ENCODE measurements at places on chromosomes 13 and 19.

DNA sequence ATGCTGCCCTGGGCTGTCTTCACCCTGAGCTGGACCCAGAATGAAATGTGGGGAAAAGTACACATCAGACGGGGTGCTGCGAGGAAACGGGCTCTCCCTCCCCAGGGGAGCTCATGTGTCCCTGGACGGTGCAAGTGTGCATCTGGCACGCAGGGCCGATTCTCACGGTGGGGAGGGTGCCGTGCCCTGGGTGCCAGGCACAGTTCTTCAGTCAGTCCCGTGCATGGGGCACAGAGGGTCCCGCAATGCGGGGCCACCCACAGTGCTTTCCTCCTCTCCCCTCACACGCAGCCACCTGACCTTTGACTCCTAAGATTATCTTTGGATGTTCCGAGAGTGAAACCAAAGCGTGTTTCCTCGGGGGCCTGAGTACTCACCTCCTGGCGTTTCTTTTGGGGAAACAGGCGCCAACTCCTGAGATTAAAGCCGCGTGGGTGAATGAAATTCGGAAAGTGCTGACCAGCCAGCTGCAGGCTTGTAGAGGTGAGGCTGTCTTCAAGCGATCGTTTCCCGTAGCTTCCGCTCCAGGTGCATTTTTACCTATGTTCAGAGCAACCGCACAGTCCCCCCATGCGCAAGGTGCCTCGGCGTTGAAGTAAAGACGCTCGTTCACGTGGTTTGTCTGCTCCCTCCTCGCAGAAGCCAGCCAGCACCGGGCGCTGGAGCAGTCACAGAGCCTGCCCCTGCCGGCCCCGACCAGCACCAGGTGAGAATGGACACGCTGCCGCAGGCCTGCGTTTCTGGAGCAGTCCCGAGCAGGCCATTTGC, 17.5 kb upstream of the F7 start:
- DNase-seq, result no peak

DNA sequence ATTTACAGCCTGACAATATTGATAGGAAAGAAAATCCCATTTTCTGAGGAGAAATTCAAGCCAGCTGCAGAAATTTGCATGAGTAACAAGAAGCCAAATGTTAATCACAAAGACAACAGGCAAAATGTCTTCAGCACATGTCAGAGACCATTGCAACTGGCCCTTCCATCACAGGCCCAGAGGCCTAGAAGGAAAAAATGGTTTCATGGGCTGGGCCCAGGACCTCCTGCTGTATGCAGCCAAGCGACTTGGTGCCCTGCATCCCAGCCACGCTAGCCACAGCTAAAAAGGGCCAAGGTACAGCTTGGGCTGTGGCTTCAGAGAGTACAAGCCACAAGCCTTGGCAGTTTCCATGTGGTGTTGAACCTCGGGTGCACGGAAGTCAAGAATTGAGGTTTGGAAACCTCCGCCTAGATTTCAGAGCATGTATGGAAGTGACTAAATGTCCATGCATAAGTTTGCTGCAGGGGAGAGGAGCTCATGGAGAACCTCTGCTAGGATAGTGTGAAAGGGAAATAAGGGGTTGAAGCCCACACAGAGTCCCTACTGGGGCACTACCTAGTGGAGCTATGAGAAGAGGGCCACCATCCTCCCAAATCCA, 1474.0 kb downstream of the PCDH9 start:
- no peak for DNase-seq

DNA sequence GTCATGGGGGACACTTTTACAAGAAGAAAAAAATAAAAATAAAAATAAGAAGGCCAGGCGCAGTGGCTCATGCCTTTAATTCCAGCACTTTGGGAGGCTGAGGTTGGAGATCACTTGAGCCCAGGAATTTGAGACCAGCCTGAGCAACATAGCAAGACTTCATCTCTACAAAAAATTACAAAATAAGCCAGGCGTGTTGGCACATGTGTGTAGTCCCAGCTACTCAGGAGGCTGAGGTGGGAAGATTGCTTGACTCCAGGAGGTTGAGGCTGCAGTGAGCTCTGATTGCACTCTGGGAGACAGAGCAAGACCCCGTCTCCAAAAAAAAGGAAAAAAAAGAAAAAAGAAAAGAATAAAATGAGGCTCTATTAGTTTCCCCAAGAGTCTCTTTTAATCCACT, 157.0 kb downstream of the PTPRS start:
- DNase-seq, result no peak

DNA sequence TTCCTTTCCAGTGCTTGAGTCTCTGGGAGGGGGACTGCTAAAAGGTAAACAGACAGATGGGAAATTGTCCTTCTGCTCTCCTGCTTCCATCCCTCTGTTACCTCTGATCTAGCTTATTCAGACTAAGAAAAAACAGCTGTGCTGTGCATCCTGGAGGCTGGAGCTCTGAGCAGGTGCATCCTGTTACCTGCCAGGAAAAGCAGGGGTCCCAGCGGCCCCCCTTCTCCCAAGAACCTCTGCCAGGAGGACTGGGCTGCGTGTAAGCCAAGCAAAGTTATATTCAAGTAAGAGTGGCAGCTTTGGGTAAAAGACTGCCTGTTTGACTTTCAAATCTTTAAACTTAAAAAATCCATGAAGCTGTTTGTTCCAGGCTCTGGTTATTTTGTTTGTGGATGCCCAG, 75.1 kb downstream of the C13orf42 start:
- peak; percentile 80 for DNase-seq

GRCh38 chr13:100323937-100324336, 235.0 kb downstream of the PCCA start:
- no peak for DNase-seq

DNA sequence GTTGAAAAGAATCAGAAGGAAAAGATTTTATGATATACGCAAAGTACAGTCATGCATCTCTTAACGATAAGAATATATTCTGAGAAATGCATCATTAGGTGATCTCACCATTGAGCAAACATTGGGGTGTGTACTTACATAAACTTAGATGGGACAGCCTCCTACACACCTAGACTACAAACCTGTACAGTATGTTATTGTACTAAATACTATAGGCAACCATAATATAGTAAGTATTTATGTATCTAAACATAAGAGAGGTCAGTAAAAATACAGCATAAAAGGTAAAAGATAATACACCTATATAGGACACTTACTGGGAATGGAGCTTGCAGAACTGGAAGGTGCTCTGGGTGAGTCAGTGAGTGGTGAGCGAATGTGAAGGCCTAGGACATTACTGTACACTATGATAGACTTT, 254.6 kb downstream of the SPRY2 start:
- no peak for DNase-seq

DNA sequence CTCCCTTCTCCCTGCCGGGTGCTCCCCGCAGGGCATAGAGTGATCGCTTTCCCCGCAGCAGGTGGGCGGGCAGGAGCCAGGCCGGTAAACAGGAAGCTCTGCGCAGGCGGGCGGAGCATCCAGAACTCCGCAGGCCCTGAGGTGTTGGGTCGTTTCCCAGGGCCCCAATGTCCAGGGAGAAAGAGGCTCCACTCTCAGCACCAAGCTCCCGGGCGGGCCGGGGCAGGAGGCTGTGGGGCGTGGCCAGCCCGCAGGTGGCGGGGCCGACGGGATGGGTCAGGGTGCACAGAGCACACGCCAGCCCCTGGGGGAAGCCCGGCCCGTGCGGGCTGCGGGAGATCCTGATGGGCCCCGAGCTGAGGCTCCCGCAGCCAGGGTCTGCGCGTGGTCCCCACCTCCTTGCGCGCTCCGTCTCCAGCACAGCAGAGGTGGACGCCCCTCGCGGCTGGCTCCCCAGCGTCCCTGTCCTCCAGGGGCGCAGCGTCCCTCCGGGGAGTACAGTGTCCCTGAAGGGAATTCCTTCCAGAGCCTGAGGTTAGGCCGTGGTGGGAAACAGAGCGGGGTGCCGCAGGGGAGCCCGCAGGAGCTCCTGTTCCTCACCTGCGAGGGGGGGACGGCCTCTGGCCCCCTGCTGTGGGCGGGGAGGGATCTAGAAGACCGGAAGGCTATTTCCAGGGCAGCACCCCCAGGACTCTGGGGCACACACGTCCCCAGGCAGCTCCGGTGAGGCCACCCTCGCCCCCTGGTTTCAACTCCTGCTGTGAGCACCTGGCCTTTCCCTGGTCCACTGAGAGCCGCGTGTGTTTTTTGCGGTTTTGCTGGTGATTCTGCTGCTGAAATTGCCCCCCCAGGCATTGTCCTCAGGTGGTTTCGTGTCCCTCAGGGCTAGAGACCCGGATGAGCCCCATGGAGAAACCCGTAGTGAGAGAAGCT, 12.2 kb downstream of the PIP5K1C start:
- DNase-seq, result no peak

DNA sequence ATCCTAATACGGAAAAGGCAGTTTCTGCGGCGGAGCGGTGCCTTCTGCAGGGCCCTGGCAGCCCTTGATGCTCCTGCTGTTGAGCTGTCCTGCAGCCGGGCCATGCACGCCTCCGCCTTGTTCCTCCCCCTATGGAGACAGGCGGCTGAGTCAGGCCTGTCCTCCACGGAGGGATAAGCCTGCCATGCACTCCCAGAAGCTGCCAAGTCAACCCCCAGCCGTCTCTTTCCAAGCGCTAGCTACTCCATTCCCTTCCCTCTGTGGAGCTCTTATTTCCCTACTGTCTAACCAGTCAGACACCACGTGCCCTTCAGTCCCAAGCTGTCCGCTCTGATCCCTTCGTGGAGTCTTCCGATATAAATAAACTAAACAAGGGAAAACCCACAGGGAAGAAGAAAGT, 197.0 kb downstream of the COL4A1 start:
- DNase-seq, result no peak

DNA sequence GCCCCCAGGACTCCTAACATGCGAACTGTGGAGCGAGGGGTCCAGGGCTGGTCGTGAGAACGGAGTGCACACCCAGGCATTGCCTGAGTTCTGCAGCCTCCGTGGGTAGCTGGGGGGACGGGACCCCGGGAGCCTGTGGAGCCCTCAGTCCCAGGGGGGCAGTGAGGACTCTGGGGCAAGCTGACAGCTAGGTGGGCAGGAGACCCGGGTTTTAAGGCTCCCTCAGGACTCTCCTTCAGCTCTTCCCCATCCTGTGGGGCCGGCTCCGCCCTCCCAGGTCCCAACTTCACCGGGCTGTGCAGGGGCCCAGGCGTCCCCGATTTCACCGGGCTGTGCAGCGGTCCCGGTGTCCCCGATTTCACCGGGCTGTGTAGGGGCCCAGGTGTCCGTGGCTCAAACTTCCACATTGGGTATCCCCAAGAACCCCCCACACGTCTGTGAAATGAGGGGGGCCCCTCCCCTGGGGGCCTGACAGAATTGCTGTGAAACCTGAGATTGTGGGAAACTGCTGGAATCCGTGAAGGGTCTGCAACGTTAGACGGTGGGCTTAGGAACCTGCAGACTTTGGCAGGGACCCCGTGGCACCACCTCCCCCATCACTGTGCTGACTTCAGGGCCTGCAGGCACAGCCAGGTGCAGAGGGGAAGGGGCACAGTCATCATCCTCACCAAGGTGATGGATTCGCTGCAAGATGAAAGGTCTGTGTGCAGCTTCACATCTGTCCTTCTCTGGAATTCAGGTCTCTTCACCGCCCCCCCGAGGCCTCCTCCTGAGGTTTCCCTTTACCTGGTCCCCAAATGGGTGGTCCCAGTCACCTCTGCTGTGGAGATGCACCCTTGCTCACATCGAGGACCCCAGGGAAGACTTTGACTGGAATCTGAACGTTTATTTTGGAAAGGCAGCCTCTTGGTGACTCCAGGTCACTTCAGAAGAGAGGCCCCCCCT, 73.2 kb upstream of the MCF2L start:
- peak; percentile 99 for DNase-seq

DNA sequence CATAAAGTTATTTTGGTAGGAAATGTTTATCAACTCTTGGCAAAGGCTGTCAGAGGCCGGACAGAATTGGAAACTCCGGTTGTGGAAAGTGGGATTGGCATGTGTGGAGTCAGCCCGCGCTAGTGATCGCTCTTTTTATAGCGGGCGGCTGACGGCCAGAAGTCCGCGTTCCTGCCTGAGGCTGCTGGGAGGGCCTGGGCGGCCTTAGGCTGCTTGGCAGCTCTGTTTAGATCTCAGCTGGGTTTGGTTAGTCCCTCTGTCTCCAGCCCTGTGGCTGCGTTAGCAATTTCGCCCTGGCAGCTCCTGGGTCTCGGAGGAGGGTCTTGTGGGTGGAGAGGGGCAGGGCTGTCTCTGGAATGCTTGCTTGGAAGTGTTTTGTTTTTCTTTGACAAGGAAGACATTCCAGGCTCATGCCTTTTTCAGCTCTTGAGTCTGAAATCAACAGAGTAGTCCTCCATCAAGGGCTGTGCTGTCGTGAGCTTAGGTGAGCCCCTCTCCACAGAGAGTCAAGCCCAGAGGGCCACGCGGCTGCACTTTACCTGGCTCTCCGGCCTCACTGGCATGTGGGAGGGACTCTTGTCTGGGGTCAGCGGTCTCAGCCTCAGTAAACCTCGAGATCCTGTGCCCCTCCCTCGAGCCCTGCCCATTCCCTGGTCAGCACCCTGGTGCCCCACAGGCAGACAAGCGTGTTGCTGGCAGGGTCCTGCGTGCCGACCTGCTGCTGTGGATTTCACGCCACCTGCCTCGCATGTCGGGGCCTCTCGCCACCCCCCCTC, 22.5 kb downstream of the DOT1L start:
- DNase-seq, result no peak

DNA sequence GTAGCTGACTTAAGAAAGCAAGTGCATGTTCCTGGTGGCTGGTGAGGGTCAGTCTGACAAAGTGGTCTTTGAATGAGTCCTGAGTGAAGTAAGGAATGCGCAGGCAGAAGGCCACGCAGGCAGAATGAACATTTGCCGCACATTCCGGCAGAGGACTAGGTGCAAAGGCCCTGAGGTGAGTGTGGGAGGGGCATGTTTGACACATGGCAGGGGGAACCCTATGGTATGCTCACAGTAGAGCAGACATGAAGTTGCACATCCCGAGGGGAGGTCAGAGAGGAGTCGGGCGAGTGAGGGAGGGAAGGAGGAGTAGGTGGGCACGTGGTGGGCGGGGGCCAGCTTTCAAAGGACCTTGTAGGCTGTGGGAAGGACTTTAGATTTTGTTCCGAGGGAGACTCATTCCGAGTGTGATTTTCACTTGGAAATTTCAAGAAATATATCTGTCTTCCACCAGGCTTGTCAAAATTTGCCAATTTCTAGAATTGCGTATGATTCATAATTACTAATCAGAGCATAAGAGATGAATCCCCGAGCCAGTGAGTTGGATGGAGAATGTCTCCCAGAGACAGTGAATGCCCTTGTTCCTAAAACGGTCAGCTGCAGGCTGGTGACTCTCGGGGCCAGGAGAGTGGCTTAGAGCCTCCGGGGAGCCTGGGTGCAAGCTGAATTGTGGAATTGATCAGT, 40.3 kb downstream of the ERICH6B start:
- no peak for DNase-seq

DNA sequence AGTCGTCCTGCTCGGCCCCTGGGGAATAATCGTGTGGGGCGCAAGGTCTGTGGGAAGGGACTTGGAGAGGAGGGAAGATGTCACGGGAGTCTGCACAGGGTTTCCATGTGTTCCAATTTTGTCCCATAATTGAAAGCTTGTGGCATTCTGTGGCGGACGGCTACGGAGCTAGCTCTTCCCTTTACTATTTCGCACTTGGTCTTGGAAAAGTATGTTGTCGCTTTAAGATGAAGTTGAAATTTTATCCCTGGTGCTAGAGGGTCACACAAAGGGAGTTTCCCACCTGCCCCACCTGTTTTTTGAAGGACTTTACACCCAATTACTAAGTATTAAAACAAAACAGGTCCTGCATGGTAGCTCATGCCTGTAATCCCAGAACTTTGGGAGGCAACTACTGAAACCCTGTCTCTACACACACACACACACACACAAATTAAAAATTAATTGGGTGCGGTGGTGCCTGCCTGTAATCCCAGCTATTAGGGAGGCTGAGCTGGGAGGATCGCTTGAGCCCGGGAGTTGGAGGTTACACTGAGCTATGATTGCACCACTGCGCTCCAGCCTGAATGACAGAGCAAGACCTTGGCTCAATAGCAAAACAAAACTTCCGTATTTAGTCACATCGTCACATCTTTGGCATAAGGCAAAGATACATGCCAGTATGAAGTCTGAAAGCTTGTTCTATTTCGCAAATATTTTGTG, 967 bp upstream of the TPT1 start:
- DNase-seq, result peak; percentile 24

Measured in NCI-H748 treated with DMSO at 0.1 percent for 48 hours (cell line).